Stimulated activated CD4-positive, alpha-beta T cell treated with anti-CD3 and anti-CD28 coated beads, Interleukin-2, amount 100 ng/mL, for 48 hours (primary cell): ENCODE measurements at places on chromosomes 1 and 21.

DNA sequence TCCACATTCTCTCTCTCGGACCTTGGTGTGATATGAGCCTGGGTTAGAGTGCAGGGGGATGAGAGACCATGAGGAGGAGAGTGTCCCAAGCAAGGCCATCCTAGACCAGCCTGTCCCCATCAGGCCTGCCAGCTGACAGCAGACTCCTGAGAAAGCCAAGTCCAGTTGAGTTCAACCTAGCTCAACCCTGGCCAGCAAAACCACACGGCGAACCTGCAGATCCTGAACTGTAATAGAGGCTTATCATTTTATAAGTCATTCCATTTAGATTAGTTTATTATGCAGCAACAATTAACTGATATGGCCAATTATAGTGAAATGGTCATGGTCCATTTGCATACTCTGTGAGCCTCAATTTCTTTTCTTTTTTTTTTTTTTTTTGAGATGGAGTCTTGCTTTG, 36.4 kb upstream of the ARHGEF10L start:
- DNase-seq, result no peak

DNA sequence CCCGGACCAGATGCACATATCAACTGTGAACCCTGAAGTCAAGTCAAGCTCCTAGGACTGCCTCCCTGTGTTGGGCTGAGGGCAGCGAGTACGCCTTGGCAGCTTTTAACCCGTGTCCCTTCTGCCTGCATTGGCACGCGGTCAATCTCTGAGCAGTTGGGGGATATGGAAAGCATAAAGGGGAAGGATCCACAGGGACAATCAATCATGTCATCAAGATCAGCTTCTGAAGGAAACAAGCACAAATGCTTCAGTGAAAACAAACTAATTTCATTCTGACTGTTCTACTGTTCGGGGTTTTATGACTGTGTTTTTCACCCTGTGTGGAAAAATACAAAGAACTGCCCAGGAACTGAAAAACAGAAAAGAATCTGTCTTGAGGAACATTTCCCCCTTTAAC, 106.2 kb downstream of the RUNX1 start:
- DNase-seq, result no peak

GRCh38 chr1:184895086-184895485, 79.2 kb downstream of the NIBAN1 start:
- DNase-seq, result no peak

DNA sequence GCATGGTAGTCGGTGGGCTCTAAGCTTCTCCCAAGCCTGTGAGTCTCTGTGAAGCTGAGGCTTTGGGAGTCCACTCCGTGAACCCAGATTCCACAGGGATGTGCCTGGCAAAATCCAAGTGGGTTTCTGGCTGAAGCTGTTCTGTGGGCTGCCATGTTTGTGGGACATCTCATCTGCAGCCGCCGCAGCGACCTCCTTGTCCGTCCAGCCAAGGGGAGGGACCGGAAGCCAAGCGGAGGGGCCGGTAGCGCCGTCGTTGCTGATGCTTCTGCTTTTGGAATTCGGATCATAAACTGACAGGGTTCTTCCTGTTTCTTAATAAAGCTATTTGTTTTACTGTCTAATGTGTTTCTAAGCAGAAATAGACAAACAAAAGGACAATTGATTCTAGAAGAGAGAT, 13.3 kb downstream of the KIF26B start:
- no peak for DNase-seq
